Upper lobe of left lung (tissue), 6 donors: ENCODE measurements at places on chromosomes 12 and 14. TPM values are rescaled to one million over a fixed set of nuclear protein-coding genes. Genes with fewer than 3 reads are reported as not detected.

The DDIT3 gene
- total RNA-seq = 45.1 TPM

DNA sequence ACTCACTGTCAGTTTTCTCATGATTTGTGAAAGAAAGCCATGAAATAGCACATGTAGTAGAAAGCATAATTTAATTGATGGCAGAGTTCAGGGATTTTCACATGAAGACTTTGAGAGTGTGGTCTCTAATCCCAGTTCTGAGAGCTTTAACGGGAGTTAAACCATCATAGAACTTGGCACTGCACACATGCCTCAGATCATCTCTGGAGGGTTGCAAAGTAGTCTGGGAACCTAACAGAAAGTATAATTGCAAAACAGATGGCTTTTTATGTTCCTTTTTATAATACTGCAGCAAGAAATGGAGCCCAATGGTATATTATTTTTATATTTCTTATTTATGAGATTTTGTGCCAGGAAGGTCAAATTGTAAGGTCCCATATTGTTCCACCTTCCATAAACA, 77.9 kb downstream of the BHLHE41 start:
- H3K4me1 ChIP-seq = peaks cover 17% of the 10 kb centered on the region
- no peaks in the 10 kb centered on the region for H3K27me3 ChIP-seq
- H3K27ac ChIP-seq = no peak overlapping the region
- H3K36me3 ChIP-seq = no peaks in the 10 kb centered on the region

GRCh38 chr12:116881325-116881876, at the start of gene HRK:
Gene HRK (minus strand): TSS chr12:116881441. CDS start chr12:116881307, 134 bp downstream.
- H3K4me1 ChIP-seq = peaks cover 31% of the 10 kb centered on the region
- H3K27me3 ChIP-seq = no peaks in the 10 kb centered on the region
- no peak within 1 kb of the TSS for H3K27ac ChIP-seq
- H3K36me3 ChIP-seq = no peaks in the 10 kb centered on the region
- DNase-seq = no peak

DNA sequence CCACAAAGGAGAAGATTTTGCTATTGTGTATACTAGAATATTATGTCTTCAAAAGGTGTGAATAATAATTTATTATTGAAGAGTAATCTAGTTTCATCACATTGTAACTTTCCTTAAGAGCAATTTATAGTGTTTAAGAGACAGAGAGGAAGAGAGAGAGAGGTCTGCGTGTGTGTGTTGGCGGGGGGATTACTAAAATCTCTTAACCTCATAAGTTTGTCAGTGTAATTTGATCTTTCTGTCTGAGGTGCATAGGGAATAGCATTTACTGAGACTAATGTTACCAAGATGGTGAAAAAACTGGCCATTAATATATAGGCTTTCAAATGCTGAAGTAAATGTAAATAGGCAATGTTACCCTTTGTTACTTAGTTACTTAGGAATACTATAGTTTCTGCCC, 48.2 kb upstream of the BTG1 start:
- H3K36me3 ChIP-seq = no peaks in the 10 kb centered on the region
- H3K4me1 ChIP-seq = no peaks in the 10 kb centered on the region
- H3K27ac ChIP-seq = no peak overlapping the region
- no peak for DNase-seq
- no peaks in the 10 kb centered on the region for H3K27me3 ChIP-seq
- H3K4me3 ChIP-seq = no peak overlapping the region

DNA sequence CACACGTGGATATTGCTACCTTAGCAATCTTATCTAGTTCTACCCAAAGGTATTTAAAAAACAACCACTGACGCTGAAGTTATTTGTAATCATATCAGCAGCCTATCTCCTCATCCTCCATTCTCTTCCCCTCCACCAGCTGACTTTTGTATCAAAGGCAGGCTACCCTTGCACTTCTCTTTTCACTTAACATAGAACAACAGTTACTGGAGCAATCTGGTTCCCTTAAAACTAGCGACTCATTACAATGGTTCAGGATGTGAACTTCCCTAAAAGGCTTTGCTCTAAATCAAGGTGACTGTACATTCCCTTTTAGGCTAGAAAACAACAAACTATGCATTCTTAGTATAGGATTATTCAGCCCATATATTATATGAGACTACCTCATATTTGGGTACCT, 404.7 kb downstream of the APAF1 start:
- H3K27ac ChIP-seq = no peak overlapping the region
- no peaks in the 10 kb centered on the region for H3K27me3 ChIP-seq
- H3K36me3 ChIP-seq = no peaks in the 10 kb centered on the region
